Kidney (tissue), 22 donors: ENCODE measurements at places on chromosomes 3 and 15. TPM values are rescaled to one million over a fixed set of nuclear protein-coding genes. Genes with fewer than 3 reads are reported as not detected.

The CPNE9 gene
- polyA plus RNA-seq: 0.19 TPM

The WNT7A gene
- 0.13 TPM for polyA plus RNA-seq

The ADGRG7 gene
- not detected for polyA plus RNA-seq

The KBTBD12 gene
- 1.6 TPM for polyA plus RNA-seq

The SGO1 gene
- 0.37 TPM for polyA plus RNA-seq

The ENTPD3 gene
- polyA plus RNA-seq: 1.1 TPM

The ANKRD34C gene
- polyA plus RNA-seq: 0.11 TPM

The SFMBT1 gene
- polyA plus RNA-seq: 3.4 TPM

The NOX5 gene
- polyA plus RNA-seq: 0.19 TPM

The GABRR3 gene
- polyA plus RNA-seq: not detected

The P2RY13 gene
- polyA plus RNA-seq: 0.71 TPM

The METTL6 gene
- 9.7 TPM for polyA plus RNA-seq

The ATP13A5 gene
- polyA plus RNA-seq: not detected

The IL17RB gene
- 87.4 TPM for polyA plus RNA-seq

The IGSF11 gene
- 6.7 TPM for polyA plus RNA-seq

The CSTA gene
- 0.80 TPM for polyA plus RNA-seq

The PTH1R gene
- 1,885 TPM for polyA plus RNA-seq

The ELL3 gene
- 2.7 TPM for polyA plus RNA-seq

The SAXO2 gene
- polyA plus RNA-seq: 5.1 TPM

The ANKRD63 gene
- polyA plus RNA-seq: not detected

The FSIP1 gene
- polyA plus RNA-seq: 0.75 TPM

The LOXL1 gene
- polyA plus RNA-seq: 35.1 TPM

The NUP210 gene
- 5.6 TPM for polyA plus RNA-seq

The SLC35A5 gene
- 22.5 TPM for polyA plus RNA-seq

The DUOXA1 gene
- 0.52 TPM for polyA plus RNA-seq

The PIERCE2 gene
- polyA plus RNA-seq: 9.6 TPM

The UBA5 gene
- polyA plus RNA-seq: 32.1 TPM

The ZNF660 gene
- 0.69 TPM for polyA plus RNA-seq

The CADPS gene
- polyA plus RNA-seq: not detected

The RBP2 gene
- polyA plus RNA-seq: 13.5 TPM

The CCDC33 gene
- not detected for polyA plus RNA-seq
